T-helper 17 cell (primary cell): ENCODE measurements at places on chromosomes 3 and 15.

DNA sequence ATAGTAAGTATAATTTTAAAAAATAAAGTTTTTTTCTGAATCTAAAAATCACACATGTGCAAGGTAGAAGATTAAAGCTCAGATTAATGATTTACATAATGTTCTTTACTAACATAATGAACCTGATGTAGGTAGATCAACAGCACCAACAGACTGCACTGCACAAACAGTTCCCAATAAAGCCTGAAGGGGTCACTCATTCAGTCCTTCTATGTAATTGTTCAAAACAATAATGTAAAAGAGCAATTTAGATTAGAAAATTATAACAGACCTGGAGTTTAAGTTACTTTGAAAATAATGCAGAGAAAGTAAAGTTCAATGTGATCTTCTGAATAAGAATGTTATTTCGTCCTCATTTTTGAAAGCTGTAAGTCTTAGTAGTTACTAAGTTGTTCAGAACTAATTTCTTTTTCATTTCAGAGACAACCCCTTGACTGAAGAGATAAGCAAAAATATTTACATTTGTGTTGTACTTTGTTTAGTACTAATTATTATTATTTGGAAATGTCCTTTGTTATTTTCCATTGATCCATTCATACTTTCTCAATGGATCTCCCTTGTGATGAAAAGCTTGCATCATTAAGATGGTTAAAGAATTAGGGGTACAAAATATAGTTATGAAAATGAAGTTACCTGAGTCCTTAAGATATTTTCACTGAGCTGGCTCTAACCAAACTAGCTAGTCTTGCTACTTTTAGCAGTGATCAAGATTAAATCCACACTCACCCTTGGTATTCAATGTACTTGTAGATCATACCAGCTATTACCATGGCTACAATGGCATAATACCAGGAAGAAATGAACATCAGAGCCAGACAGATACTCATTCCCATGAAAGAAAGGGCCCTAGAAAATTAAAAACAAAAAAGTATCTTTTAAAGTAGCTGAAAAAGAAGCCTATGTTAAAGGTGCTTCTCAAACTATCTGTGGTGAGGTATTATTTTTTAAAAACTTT, 16.8 kb downstream of the EMC4 start:
- DNase-seq, result peak; percentile 22

DNA sequence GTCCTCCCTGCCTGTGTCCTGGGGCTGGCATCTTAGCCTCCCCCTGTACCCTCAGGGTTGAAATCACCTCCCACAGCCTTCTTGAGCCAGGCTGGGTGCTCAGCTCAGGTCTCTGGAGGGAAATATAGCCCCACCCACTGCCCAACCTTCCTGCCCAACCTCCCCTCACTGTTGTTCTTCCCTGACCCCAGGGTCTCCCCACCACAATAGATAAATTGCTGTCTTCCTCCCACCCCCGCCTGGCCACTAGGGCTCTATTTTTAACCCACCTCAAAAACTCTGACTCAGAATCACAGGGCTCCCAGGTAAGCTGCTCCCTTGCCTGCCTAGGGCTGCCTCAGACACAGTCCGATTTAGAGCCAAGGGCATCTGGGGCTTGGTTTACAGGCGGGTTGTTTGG, 15.0 kb downstream of the HCN4 start:
- DNase-seq, result no peak

GRCh38 chr15:73308305-73308704, 60.5 kb downstream of the HCN4 start:
- no peak for DNase-seq

- DNase-seq, result no peak
Observed at GRCh38 chr3:87796843-87797185, 262.0 kb downstream of the CGGBP1 start.

DNA sequence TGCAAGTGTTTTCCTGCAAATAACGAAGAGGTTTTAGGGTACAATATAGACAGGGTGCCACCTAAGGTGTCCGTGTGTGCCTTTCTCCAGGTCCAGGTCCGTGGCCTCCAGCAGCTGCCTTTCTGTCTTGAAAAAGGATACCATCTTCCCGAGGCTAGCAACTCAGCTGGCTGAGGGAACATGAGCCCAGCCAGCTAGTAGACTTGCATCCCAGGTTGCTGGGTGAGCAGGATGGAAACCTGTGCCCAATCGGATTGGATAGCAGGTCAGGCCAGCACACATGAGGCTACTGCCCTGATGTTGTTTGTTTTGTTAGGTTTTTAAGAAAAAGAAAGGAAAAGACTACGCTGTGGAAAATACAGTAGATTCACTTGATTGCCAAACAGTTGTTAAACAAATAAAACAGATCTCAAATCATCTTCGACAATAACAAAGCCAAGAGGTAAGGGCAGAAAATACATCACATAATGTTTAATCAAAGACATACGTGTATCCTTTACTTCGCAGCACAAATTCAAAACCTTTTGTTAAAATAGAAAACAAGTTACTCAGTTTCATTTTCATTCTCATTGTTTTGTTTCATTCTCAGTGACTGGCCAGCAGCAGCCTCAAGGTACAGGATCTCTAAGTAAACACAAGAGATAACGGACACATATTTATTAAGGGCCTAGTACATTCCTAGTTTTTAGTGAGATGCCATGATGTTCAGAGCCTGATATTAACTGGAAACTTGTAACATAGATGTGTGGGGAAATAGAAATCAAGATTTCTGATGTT, 661.2 kb upstream of the NR2F2 start:
- no peak for DNase-seq

DNA sequence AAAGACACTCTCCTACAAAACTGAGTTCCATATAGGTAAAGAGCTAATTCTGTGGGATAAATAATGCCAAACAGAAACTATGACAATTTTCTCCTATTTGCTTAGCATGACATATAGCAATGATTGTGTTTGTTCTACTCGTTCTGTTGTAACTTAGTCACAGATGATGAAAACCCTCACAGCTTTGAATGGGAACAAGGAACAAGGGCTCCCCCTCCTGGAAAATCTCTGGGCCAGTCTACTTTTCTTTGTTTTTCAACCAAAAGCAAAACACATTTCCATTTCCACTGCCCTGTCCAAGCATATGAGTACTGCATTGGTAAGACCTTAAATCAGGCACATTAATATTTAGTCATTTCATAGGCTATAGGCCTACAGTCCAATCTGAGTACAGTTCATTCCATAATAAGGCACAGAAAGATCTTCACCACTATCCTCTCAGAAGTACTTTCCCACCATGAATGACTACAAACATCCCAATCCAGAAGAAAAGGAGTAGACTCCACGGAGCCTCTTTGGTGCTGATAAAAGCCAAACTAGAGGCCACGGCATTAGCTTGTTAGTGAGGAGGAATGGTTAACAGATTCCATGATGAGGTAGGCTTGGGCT, 67.1 kb downstream of the ATP8B4 start:
- DNase-seq, result no peak

- DNase-seq, result no peak
Observed at GRCh38 chr3:12986986-12987385, 86.2 kb downstream of the IQSEC1 start.

DNA sequence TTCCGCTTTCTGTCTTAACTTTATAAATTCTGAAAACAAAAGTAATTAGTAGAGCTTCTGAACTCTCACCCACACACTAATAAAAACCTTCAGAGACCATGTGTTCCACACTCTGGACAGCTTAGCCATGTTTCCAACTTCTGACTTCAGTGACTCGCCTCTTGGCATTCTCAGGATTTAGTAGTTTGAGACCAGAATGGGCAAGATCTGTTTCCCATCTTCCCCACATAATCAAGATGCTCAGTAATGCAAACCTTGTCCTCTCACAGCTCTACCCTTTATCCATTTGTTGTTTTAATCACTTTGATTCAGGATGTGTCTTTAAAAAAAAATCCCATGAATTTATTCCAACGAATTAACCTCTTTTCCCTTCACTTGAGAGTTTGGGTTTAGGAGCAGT, 166.6 kb upstream of the SLC24A5 start:
- DNase-seq, result no peak

DNA sequence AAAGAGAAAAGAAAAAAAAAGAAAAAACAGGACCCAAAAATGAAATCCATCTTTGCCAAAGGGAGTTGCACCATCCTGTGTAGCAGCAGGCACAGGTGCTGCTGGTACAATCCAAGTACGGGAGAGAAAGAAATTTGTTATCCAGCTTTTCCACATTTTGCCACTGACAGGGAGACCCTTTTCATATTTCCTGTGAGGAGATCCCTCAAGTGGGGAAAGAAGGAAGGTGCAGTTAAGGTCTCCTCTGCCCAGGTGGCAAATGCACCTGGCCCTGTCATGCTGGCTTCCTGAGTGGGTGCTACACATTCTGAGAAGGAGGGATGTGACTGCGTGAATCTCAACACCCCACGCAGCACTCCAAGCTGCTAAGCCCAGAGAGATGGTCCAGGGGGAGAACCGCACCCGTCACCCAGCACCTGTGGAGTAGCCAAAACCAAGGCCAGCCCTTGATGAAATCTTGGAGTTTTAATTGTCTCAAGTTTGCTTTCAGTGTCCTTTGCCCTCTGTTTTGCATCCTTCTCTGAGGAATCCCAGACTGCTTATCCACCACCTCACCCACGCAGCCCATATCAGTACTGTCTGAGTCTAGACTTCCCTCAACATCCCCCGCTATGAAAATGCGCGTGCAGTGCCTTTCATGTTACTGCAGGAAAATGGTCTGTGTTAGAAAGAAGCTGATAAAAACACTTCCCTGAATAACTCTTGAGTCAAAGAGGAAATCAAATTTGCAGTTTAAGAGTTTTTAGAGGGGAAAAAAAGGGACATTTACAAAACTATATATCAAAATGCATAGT, 141.9 kb upstream of the THBS1 start:
- no peak for DNase-seq

- DNase-seq, result no peak
Observed at GRCh38 chr3:28050885-28051284, 190.5 kb upstream of the CMC1 start.

- no peak for DNase-seq
Observed at GRCh38 chr3:15681668-15682067, 80.1 kb downstream of the BTD start.

- DNase-seq, result no peak
Observed at GRCh38 chr15:94417501-94418293, 186.3 kb downstream of the MCTP2 start.

DNA sequence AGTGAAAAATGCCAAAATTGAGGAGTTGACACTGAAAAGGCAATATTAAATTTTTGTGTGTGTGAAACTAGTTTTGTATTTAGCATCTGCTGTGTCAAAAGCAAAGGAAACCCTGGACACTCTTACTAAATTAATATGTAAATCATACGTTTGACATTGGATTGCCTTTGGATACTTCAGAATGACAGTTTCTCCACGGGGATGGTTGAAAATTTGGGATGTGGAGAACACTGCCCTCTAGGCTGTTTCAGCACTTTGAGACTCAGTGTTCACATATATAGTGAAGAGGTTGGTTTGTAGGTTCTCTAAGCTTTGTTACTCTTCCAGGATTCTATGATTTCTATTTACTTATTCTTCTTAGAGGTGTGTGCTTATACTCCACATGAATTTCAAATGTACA, 3.0 kb downstream of the ROBO2 start:
- DNase-seq, result no peak

DNA sequence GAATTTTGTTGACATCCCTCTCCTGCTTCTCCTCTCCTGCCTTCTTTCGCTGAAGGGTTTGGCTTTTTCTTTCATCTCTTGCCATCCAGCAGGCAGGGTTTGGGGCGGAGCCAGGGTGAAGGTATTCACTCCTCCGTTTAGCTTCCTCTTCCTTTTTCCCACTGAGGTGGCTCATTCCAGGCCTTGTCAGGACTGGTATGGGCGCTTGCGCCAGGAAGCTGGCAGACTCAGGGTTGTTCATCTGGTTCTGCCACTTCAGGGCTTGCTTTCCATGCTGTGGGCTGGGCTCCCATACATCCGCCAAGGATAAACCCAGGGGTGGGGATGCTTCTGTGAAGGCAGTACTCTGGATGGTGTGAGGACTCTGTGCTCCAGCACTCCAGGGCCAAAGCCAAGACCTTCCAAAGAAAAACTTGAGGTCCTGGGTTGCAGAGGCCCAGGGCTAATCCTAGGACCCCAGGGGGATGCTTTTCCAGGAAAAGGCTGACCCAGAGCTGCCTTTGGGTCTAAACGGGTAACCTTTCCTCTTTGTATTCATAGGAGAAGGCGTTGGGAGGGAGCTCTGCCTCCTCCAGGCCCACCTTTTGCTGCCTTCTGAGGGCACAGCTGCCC, 7.7 kb upstream of the AMOTL2 start:
- no peak for DNase-seq

- no peak for DNase-seq
Observed at GRCh38 chr3:76352511-76353284, 567.3 kb upstream of the ZNF717 start.

DNA sequence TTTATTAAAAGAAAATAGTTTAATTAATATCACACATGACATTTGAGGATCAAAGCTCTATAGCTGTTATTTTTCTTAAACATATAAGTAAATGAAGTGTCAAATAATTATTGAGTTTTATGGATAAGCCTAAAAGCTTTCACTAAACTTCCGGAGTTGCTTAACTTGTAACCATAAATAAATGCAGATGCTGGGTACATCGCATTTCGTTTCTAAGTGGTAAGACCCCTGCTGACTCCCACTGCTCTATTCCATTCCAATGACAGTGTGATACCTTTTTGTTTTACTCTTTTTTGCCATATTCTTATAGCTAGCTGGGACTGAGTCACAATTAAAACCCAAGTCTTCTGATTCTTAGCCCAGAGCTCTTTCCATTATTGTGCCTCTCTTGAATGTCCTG, 411.1 kb downstream of the SOX2 start:
- no peak for DNase-seq

GRCh38 chr3:13538520-13539291, 10.2 kb upstream of the FBLN2 start:
- no peak for DNase-seq

DNA sequence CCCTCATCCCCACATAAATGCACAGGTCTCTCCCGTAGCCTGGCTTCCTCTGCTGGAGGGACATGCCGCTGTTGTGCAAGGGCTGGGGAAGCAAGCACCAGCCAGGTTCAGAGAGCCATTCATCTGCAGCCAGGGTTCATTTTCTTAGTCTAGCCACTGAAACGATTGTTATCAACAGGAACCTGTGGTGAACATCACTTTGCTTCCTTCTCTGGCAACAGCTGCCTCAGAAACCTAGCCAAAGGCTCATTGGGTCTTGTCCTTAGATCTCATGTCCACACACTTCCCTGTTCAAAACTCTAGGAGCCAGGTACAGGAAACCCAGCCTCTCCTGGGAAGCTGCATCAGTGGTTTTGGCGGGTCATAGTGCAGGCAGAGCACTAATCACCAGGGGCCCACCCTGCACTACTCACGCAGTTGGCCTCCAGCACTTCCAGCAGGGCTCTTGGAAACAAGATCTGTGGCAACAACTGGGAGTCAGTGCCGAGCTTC, 47.0 kb downstream of the OXNAD1 start:
- peak; percentile 30 for DNase-seq

DNA sequence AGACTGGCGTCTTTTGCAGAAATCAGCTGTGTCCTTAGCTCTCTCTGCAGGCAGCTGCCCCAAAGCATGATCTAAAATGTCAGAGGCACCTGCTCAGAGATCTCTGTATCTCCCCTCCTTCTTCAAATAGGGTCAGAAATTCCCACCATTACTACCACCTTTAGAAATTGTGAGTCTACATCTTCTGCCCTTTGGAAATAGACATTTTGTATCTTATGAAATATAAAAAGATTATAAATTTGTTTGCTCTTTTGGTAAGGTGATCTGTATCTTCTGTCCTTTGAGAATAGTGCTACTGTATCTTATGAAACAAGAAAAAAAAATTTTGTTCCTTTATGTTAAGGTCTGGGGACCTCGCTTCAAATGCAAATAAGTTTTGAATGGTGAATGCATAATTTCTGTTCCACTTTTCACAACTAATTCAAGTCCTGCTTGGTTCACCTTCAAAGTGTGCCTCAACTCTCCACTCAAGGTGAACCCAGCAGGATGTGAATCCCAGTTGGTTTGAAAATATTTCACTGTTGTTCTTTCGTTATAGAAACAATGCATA, 28.3 kb upstream of the GPD1L start:
- no peak for DNase-seq
